Amniotic stem cell (primary cell): ENCODE measurements at places on chromosomes 12 and 14.

GRCh38 chr12:85963326-85963725 is 89.2 kb downstream of the NTS start:
- no peak for DNase-seq

- no peak for DNase-seq
These were observed 40.2 kb downstream of the UBE3B start for GRCh38 chr12:109517619-109518018.

DNA sequence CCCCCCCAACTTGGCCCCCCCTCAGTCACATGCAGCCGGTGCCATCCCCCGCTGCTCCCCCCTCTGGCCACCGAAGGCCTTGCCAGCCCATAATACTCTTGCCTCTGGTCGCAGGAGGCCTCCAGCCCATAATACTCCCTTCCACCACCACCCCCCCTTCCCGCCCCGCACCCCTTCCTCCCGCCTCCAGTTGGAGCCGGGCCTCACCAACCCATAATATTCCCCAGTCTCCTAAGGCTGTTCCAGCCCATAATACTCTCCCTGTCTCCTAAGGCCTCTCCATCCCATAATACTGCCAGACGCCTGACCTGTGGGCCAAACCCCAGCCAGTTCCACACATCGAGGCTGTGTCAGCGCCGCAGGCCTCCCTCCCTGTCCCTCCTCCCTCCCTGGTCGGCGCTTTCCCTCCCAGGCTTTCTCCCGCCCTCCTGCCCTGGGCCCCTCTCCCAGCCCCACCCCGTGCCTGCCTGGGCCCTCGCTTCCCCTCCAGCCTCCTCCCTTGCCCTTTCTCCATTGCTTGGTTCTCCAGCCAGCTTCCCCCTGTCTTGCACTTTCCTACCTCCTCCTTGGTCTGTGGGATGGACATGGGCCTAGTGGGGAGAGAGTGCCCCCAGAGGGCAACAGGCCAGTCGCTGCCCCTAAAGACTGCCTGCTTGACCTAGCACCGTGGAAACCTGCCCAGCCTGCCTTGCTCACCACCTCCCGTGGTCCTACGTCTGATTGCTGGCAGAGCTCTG is 6.8 kb upstream of the CHD4 start:
- peak; percentile 79 for DNase-seq

- no peak for DNase-seq
These were observed 128.9 kb downstream of the FOXN3 start for GRCh38 chr14:89288114-89288513.

GRCh38 chr12:76866151-76866567 is 12.7 kb downstream of the CSRP2 start:
- no peak for DNase-seq

DNA sequence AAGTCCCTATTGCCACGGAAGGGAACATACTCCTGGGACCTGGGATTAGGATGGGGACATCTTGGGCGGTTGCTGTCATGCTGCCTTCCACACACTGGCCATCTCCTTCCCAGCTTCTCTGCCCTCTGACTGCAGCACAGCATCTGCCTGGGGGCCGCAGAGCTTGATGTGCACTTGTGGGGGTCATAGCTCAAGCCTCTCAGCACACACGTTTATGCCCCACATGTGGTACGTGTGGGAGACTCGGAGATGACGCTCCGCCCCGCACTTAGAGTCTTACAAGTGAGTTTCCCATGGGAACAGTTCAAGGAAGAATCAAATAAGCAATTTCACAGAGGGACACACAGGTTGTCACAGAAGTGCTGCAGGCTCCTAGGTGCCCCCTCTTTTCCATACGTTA is 8.6 kb downstream of the ACADS start:
- no peak for DNase-seq

DNA sequence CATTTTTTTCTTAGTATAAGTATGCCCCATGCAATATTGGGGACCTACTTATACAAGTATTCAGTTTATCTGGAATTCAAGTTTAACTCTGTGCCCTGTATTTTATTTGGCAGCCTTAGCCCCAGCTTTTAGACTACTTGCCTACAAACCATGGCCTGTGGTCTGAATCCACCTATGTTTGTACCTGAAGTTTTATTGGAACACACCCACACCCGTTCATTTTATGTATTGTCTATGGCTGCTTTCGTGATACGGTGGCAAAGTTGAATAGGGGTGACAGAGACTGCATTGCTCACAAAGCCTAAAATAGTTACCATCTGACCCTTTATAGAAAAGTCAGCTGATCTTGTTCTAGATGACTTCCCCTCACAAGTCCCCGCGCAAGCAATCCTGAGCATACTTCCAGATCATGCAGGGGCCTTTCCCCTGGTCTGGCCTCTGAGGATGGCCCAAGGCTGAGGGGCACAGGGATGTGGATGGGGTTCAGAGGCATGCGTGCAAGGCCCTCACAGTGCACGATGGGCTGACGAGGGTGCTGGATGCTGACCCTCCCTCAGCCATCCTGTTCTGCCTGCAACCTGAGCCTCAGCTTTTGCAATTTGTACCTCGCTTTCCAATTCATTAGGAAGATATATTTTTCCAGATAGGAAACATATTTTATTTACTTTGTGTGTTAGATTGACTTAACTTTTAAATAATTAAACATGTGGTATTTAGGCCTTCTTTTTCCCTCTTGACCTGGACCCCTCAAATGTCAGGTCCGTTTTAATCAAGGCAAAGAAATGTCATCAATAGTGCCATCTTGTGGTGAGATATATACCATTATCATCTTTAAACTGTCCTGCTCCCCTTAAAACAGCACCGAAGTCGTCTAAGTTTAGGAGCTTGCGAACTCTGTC is 527.3 kb upstream of the CCDC196 start:
- DNase-seq = no peak

DNA sequence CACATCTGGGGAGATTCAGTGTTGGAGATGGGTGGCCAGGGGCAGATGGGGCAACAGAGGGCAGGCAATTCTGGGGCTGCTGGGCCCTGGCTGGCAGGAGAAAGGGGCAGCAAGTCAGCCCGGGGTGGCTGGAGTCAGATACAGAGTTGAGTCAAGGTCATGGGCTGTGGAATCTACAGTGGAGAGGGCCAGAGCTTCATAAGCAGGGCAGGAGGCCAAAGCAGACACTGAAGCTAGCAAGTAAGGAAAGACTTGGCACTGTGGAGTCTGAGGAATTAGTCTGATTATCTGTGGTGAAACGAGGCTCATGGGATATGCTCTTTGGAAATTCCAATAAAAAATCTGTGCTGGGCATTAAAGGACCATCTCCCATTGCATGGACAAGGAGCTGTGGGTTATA is 95.5 kb downstream of the TMX1 start:
- no peak for DNase-seq

DNA sequence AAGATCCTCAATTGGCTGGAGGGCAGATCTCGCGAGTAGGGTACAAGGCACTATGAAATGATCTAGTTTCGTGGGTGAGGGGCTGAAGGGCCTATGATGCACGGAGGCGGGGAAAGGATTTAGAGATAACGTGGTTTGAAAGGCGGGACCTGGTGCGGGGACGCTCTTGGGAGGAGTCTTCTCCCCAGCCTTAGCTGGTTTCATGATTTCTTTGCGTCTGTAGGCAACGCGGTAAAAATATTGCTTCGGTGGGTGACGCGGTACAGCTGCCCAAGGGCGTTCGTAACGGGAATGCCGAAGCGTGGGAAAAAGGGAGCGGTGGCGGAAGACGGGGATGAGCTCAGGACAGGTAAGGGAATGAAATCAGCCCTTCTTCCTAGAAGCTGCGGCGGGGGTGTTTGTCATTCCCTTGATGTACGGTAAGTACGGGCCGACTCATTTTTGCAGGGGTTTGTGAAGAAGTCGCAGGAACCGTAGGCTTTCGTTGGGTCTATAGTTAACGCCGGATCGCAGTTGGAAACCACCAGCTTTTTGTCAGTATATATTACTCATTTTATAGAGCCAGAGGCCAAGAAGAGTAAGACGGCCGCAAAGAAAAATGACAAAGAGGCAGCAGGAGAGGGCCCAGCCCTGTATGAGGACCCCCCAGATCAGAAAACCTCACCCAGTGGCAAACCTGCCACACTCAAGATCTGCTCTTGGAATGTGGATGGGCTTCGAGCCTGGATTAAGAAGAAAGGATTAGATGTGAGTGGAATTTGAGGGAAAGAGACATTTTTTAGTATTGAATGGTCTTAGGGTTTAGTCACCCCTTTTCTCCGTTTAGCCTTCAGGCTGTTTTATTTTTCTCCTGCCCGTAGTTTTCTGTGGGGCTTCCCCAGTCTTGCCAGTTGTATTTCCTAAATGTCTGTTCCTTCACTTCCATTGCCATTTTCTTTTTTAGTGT is 602 bp downstream of the APEX1 start:
- DNase-seq = peak; percentile 96

GRCh38 chr12:89081719-89082369 is 270.5 kb downstream of the DUSP6 start:
- no peak for DNase-seq

DNA sequence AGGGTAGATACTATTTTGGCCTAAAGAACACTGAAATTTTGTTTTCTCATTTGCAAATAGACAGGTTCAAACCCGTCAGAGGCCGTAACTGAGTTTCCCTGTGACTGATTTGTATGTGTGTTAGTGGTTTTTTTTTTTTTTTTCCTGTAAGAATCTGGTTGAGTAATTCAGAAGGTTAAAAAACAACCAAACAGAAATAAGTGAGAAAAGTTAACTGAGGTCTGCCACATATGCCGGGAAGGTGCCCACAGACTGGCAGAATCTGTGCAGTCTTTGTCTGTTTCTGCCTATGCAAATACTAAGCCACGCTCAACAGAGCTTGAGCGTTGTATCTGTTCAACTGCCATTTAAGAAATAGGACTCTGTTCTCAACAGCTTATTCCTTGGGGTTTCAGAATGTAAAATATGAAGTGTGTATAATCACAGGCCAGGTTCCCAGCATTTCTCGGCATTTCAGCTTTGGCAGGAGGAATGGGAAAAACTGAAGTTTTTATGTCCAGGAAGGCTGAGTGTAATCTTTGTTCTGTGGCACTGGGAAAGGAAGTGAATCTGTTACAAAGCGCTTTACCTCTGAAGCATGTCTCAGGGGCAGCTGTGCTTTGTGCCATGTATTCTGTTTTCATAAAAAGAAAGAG is 181.9 kb downstream of the PRKCH start:
- no peak for DNase-seq

DNA sequence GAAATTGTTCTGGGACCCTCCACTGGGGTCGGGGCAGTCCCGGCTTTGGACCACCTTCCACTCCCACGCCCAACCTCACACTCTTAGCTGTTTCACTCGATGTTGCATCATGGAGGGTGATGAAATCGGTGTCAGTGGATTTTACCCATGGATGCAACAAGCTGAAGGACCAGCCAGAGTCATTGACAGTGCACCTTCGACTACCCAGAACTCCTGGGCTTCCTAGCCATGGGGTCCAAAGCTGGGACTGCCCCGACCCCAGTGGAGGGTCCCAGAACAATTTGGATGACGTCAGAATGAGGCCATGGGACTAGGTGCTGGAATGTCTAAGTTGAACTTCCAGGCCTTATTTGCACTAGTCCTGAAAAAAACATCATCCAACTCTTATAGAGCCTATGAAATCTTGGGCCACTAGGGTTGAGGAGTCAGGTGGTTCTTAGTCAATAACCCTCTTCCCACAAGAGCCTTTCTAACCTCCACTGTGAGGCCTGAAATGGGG is 882 bp upstream of the IL23A start:
- no peak for DNase-seq

DNA sequence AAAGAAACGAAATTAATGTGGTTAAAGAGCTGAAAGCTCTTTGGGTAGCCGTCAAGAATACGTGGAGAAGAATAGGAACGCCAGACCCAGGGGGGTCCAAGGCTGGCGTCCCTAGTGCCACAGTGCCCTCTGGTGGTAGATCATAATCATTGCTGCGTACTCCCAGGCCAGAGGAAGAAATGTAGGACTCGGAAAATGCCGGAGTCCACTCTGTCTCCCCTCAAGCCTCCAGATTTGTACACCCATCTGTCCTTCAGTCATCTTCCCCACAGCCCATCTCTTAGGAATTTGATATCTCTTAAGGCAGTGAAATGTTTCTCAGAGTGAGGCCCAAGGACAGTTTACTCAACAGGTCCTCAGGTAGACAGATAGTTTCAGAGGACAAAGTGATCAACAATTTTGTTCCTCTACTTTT is 25.4 kb upstream of the PLEKHG6 start:
- DNase-seq = no peak

- DNase-seq = no peak
These were observed 8.9 kb upstream of the SLCO1A2 start for GRCh38 chr12:21343636-21344035.
